ENCODE measurements at places on chromosomes 5 and 9. TPM values are rescaled to one million over a fixed set of nuclear protein-coding genes. Genes with fewer than 3 reads are reported as not detected.

SLC38A9 gene
- polyA plus RNA-seq, result 16.5 TPM

DNA sequence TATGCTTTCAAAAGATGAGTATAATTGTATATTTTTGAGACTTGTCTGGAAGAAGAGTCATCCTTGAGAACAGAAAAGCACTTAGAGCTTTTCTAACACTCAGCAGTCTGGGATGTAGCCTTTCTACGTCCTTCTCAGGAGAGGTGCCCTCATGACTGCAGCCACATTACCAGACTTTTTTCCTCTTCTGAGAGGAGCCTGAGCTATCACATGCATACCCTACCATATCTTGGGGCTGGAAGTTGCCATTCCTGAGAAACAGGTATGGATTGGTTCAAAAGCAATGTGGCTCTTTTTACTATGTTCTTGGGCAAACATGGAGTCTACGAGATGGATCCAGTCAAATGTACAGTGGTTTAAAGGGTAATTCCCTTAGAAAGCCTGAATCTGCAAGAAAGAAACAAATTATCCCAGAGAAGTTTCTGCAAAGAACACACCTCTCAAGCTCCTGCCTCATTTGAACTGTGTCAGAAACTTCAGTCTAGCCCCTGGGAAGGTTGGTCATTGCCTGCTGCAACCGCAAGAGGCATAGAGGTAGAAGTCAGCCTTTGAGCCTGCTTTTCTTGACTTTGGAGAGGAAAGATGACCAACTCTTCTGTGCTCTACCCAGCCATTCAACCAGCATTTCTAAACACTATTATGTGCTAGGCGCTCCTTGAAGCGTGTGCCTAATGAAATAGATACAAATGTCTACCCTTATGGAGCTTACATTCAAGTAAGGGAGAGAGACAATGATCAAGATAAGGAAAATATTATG lies 401.9 kb upstream of the ACTBL2 start:
- no peak for DNase-seq

DNA sequence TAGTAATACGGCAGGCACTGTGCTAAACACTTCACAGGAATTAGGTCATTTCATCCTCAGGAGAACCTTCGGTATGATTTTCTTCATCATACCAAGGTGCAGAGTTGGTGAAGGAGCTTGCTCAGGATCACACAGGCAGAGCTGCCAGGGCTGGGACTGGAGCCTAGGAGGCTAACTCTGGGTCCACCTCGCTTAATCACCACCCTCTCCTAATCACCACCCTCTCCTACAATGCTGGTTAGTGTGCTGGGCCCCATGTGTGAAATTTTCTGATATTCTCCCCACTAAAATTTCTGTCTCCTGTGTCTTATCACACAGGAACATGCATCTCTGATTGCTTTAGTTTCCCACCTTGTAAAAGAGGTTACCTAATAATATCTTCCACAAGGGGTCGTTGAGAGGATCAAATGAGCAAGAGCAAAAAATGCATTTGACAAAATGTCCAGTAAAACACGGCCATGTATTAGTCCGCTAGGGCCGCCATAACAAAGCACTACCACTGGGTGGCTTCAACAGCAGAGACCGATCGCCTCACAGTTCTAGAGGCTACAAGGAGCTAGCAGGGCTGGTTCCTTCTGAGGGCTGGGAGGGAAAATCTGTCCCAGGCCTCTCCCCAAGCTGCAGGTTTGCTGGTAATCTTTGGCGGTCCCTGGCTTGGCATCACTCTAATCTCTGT lies 128.2 kb upstream of the NFIB start:
- no peak for DNase-seq

GRCh38 chr5:179235416-179236400 lies 109.6 kb downstream of the ADAMTS2 start:
- no peak for DNase-seq

DNA sequence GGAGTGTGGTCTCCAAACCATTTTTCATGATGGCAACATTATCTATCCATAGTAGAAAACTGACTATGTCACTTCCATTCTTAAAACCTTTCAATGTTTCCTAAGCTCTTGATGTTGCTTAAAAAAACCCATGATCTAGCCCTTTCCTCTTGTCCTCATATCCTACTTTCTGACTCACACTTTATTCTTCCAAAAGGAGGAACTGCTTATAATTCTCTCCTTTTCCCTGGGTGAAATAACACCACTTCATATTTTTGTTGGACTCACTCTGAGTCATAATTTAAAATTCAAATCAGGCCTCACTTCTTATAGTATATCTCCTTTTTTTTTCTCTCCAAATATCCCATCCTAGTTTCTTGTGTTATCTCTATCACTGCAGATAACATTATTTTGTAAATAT lies 513.9 kb downstream of the MAN2A1 start:
- no peak for DNase-seq

DNA sequence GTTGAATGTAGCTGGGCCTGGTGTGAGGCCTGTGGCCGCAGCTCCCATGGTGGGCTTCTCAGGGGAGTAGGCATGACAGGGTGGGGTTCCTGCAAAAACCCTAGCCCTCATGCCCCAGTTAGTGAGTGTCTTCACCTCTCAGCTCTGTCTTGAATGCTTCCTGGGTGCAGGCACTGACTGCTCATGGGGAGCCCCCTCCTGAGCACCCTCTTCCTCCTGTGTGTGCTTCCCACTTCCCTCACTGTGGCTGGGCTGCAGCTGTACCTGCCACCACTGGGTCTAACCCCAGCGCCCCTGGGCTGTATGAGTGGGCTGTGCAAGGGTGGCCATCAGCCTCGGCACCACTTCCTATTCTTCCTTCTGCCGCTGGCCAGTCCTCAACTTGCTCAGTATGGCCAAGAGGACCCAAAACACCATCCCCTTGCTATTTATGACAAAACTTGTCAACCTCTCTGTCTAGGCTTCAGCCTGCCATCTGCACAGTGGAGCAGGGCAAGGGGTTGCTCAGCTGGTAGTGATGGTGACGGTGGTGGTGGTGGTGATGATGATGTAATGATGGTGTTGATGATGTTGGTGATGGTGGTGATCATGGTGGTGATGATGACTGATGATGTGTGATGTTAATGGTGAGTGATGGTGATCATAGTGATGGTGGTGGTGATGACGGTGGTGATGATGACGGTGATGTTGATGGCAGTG lies 67.5 kb downstream of the RXRA start:
- DNase-seq, result no peak

INSYN2B gene
- polyA plus RNA-seq, result 0.20 TPM

KCNV2 gene
- polyA plus RNA-seq, result 0.05 TPM

CCDC180 gene
- 4.4 TPM for polyA plus RNA-seq

- DNase-seq, result peak; percentile 16
These were observed 64.1 kb downstream of the WDR41 start for GRCh38 chr5:77427998-77428397.

GRCh38 chr5:14776602-14777001 lies 95.0 kb downstream of the ANKH start:
- no peak for DNase-seq

CAST gene
- polyA plus RNA-seq, result 128 TPM

DNA sequence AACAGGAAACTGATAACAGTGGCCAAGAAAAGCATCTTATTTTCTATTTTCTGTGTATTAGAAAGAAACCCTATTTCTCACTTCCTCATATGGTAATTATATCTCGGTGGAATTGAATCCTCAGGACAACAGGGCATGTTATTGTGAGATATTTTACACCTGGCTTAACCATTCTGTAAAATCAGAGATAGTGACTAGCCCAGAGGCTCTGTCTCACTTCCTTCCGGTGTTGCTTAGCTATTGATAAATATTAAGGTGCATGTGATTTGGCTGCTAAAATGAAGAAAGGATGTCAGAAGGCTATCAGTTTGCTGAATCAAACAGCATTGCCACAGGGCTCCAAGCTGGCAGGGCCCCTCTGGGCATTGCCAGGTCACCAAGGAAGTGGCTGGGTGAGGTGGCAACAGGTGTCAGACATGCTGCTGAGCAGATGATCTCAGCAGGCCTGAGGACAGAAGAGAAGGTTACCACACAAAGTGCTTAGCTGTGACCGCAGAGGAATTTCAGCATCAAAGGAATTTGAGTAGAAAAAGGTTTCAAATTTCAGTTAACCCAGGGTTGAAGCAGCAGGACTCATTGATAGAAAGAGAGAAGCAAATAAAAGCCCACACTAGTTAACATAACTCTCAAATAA lies 330.7 kb downstream of the PDE4D start:
- DNase-seq, result no peak

CATSPER3 gene
- 0.57 TPM for polyA plus RNA-seq

DNA sequence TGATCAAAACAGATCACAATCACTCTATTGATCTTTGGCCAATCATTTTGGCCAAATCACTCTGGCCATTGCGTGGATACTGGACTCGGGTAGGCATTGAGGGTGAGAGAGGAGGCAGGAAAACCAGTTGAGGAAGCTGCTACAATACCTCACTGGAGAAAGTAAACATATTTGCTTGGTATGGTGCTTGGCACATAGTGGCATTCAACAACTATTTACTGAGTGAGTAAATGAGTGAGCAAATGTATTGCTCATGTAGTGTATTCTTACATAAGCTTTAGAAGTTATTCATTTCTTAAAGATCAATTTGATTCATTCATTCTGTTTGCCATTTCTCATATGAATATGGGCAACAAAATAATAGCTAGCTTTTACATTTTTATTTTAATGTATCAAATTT lies 4.0 kb upstream of the DEPDC1B start:
- DNase-seq, result no peak

- no peak for DNase-seq
These were observed 4.9 kb downstream of the AK6 start for GRCh38 chr5:69364414-69364813.

CHSY3 gene
- polyA plus RNA-seq, result 5.7 TPM

GRCh38 chr5:126680191-126680817 lies 79.6 kb downstream of the PHAX start:
- peak; percentile 17 for DNase-seq

DNA sequence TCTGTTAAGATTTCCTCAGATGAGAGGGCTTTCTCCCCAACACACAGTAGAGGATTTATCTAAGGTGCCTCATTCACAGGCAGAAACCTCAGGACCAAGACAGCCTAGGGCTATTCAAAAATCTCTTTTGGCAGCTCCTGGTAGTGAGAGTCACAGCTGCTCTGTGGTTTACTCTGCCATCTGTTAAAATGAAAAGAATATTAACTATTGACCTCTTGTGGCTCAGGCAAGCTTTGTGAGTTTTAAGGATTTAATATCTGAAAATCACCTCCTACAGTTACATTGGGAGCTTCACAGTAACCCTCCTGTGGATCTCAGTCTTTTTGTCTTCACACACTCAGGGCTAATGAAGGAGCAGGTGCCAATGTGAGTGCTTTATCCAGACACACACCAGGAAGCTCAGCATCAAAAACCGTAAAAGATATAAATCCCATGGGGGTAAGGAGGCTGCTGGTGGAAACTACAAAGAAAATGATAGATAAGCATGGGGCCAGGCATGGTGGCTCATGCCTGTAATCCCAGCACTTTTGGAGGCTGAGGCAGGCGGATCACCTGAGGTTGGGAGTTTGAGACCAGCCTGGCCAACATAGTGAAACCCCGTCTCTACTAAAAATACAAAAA lies 29.7 kb downstream of the PPP1R2B start:
- DNase-seq, result no peak

PCA3 gene
- polyA plus RNA-seq, result 0.83 TPM

DNA sequence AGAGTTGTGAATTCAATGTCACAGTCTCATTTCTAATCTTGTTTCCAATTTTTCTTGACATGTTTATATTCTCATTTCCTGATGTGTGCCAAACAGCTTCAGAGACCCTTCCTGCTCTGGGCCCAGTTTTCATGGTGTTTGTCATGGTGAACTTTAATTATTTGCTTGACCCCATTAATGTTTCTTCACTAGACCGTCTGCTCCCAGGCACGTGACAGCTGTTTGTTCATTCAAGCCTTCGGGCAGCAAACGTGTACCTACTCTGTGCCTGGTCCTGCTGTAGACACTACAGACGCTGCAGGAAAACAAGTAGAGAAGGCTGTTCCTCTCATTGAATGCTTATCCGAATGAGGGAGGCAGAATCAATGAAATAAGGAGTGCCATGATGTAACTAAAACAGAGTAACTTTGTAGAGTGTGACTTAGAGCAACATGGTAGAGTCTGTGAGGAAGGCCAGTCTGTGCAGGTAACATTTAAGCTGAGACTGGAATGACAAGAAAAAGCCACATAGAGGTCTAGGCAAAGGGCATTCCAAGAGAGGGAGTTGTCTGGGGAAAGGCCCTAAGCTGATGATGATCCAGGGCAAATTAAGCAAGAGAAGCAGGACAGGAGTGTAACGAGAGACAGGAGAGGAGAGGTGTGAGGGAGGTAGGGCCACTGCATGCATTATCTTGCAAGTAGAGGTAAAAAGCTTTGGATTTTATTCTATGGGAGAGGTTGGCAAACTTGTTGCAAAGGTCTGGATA lies 191.4 kb downstream of the SEMA5A start:
- no peak for DNase-seq

CTSV gene
- 2.4 TPM for polyA plus RNA-seq

DNA sequence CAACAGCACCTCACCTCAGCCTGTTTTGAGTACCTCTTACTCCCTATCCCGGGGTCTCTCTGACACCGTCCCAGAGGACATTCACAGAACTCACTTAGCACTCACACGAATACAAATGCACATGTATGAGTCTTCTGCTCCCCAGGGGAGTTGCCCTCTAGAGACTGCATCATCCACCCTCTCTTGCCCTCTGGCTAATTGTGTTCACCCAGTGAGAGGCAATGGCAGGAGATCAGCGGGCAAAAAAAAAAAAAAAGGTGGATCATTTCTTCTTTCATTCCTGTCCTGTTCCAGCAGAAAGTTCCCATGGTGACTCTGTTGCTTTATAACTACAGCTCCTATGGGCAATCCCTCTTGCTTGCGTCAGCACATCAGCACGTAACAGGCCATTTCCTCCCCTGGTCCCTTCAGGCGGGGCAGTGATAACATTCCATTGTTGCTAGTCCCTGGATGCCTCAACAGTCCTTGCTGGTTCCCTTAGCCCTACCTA lies 23.5 kb upstream of the SNX2 start:
- DNase-seq, result no peak

DNA sequence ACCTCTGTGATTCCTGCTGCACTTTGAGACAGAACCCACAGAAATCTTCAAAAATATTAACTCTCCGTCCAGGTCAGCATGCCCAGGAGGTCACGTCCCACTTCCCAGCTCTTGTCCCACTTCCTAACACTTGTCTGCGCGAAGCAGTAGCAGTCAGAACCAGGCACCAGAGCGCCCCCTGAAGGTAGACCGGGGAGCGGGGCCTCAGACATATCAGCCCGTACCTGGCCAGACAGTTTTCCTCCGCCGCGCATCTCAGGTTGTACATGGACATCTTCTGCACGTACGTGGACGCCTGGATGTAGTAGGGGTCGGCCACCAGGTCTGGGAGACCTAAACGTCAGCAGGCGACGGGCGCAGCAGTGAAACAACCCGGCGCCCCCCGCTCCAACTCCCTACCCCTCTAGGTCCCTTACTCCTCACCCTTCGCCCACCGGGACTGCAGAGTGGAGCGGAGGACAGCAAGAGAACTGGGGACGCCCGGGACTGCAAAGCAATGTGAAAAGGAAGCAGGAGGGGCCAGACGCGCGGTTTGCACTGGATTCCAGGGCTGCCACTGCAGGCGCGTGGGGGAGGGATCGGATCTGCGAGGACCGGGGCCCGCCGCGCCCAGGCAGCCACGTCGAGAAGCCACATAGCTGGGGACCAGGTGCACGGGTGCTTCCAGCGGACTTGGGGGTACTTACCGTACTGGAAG lies 1.2 kb downstream of the LOX start:
- peak; percentile 73 for DNase-seq

CXCL14 gene
- 26.2 TPM for polyA plus RNA-seq

- no peak for DNase-seq
These were observed 79.9 kb downstream of the AOPEP start for GRCh38 chr9:94806307-94806893.
